GM23248 (cell line): ENCODE measurements at places on chromosomes 16 and 17. TPM values are rescaled to one million over a fixed set of nuclear protein-coding genes. Genes with fewer than 3 reads are reported as not detected.

- H3K4me1 ChIP-seq = peaks cover 16% of the 10 kb centered on the region
- DNase-seq = no peak
- H3K36me3 ChIP-seq = no peaks in the 10 kb centered on the region
Observed at GRCh38 chr17:47907932-47908562, 12.0 kb downstream of the SP2 start.

Gene TOX3
- not detected in 2 replicates for total RNA-seq

- H3K27me3 ChIP-seq = no peaks in the 10 kb centered on the region
- H3K4me3 ChIP-seq = no peak overlapping the region
- peaks cover 4% of the 10 kb centered on the region; the same call in 1 of the 2 replicates for H3K36me3 ChIP-seq
- DNase-seq = no peak
Observed at GRCh38 chr16:87979352-87979751, 28.1 kb downstream of the BANP start.

DNA sequence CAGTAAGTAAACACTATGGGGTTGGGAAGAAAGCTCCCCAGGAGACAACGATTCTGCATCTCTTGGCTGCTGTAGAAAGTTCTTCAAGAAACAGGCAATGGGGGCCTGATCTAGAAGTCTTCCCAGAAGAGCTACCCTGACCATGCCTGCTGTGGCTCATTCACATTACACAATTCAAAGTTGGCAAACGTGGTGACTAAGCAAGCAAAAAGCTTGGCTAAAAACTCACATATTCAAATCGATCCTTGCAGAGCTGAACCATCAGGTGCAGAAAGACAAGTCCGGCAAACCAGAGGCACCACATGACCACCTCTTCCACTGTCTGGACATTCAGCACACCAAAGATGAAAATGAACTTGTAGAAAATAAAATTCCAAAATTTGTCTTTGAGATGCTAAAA is 16.1 kb downstream of the AMFR start:
- H3K36me3 ChIP-seq = peaks cover 41% of the 10 kb centered on the region
- DNase-seq = peak; percentile 75
- H3K4me3 ChIP-seq = no peak overlapping the region
- H3K27me3 ChIP-seq = no peaks in the 10 kb centered on the region
- H3K4me1 ChIP-seq = peaks cover 9% of the 10 kb centered on the region; the same call in 1 of the 2 replicates

DNA sequence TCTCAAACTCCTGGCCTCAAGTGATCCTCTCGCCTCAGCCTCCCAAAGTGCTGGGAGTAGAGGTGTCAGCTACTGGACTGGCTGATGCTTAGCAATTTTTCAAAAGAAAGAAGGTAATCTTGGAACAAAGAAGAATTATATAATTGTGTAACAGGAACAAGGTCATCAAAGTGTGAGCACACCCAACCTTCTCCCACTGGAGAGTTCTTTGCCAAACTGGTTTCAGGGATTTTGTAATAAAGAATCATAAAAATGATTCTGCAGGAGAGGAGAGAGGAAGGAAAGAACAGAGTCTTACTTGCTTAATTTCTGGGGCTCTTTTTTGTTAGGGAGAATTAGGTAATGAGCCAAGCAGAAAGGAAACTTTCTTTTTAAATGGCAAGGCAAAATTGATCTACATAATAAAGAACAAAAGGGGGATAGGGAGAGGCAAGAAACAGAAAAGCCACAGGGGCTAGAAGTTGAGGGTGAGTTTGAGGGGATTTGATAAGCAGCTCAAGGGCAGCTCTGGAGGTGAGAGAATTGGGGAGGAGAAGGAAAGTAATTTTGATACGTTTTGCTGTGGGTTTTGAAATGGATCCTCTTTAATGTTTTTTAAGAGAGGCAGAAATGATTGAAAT is 21.3 kb downstream of the CHD9NB start:
- H3K4me3 ChIP-seq = no peak overlapping the region
- no peaks in the 10 kb centered on the region for H3K36me3 ChIP-seq
- no peaks in the 10 kb centered on the region for H3K4me1 ChIP-seq
- DNase-seq = no peak
- H3K27ac ChIP-seq = no peak overlapping the region

- H3K27ac ChIP-seq = peak overlapping the region; percentile 71
- H3K36me3 ChIP-seq = no peaks in the 10 kb centered on the region
- H3K4me1 ChIP-seq = peaks cover 30% of the 10 kb centered on the region
- peak overlapping the region; percentile 97 for H3K4me3 ChIP-seq
- H3K27me3 ChIP-seq = no peaks in the 10 kb centered on the region
- peak; percentile 100 for DNase-seq
Observed at GRCh38 chr17:46193626-46194392, 580 bp upstream of the KANSL1 start.

Gene OR1F1
- total RNA-seq = 5.3 TPM in 1 of 2 replicates, not detected in the other

DNA sequence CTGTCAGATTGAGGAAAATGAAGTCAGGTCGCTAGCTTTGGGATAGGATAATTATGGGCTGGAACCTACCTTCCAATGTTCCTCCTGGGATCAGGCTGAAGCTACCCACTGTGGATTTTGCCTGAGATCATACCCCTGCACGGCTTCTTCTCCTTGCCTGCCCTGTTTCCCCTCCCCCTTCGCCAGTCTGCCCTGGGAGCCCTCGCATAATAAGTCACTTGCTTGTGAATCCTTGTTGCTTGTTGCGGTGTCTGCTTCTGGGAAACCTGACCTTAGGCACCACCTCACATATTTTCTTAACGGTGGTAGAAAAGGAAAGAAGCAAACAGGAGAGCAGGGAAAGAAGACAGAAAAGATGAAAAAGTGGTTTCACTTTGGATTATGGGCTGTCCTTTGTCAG is 13.3 kb upstream of the PMP22 start:
- peak overlapping the region; percentile 86 for H3K27ac ChIP-seq
- no peaks in the 10 kb centered on the region for H3K27me3 ChIP-seq
- DNase-seq = no peak
- no peaks in the 10 kb centered on the region for H3K36me3 ChIP-seq

Gene SUZ12
- 12.4 and 12.9 TPM in 2 replicates for total RNA-seq

DNA sequence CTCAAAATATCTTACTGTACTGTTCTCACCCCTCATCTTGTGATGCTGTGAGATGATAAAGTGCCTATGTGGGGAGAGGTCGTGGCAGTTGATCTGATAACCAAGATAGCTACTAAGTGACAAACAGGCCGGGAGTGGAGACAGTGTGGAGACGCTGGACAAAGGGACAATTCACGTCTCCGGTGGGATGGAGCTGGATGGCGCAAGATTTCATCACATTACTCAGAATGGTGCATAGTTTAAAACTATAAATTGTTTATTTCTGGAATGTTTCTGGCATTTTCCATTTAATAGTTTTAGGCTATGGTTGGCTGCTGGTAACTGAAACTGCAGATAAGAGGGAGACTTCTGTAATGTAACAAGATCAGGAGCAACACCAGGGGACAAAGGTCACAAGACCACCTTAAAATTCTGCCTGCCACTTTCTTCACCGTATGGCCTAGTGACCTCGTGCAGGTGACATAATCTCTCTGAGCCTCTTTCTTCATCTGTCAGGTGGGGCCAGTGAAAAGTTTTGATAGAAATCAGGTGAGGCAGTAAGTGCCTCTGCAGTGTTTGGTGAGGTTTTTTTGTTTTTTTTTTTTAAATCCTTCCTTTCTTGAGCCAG is 54.4 kb upstream of the LGALS9 start:
- no peaks in the 10 kb centered on the region for H3K36me3 ChIP-seq
- H3K27ac ChIP-seq = peak overlapping the region; percentile 47
- DNase-seq = peak; percentile 17
- H3K4me1 ChIP-seq = peaks cover 44% of the 10 kb centered on the region

Gene CCL17
- total RNA-seq = not detected in 2 replicates

- H3K36me3 ChIP-seq = no peaks in the 10 kb centered on the region
- no peak overlapping the region for H3K27ac ChIP-seq
- no peaks in the 10 kb centered on the region for H3K27me3 ChIP-seq
- DNase-seq = peak; percentile 51
- H3K4me1 ChIP-seq = peaks cover 21% of the 10 kb centered on the region
Observed at GRCh38 chr16:4016658-4017057, 99.6 kb downstream of the ADCY9 start.

Gene PRSS33
- total RNA-seq = not detected in 2 replicates

Gene CCDC200
- not detected in 2 replicates for total RNA-seq

- peak overlapping the region; percentile 76 for H3K4me3 ChIP-seq
- DNase-seq = peak; percentile 74
- H3K27me3 ChIP-seq = no peaks in the 10 kb centered on the region
Observed at GRCh38 chr17:83080858-83081683, 1.7 kb downstream of the METRNL start.

- no peak overlapping the region for H3K27ac ChIP-seq
- H3K27me3 ChIP-seq = no peaks in the 10 kb centered on the region
- no peak overlapping the region for H3K4me3 ChIP-seq
- H3K36me3 ChIP-seq = no peaks in the 10 kb centered on the region
- DNase-seq = no peak
Observed at GRCh38 chr17:17403899-17404576, 72.8 kb upstream of the MED9 start.

Gene PTGES3L
- total RNA-seq = not detected in 2 replicates

GRCh38 chr17:65742403-65743307 is 181.2 kb upstream of the AXIN2 start:
- H3K27me3 ChIP-seq = no peaks in the 10 kb centered on the region
- peaks cover 20% of the 10 kb centered on the region for H3K4me1 ChIP-seq
- peak overlapping the region; percentile 53 for H3K4me3 ChIP-seq
- peak overlapping the region; percentile 80 for H3K27ac ChIP-seq

GRCh38 chr16:70162041-70162451 is 11.5 kb upstream of the CLEC18C start:
- H3K27me3 ChIP-seq = no peaks in the 10 kb centered on the region
- no peak overlapping the region for H3K4me3 ChIP-seq
- peaks cover 12% of the 10 kb centered on the region for H3K4me1 ChIP-seq

GRCh38 chr17:50865060-50865867 is 890 bp downstream of the TOB1 start:
- H3K36me3 ChIP-seq = peaks cover 25% of the 10 kb centered on the region
- H3K4me3 ChIP-seq = peak overlapping the region; percentile 92
- DNase-seq = peak; percentile 76
- H3K4me1 ChIP-seq = peaks cover 32% of the 10 kb centered on the region

- H3K36me3 ChIP-seq = no peaks in the 10 kb centered on the region
- peak; percentile 79 for DNase-seq
- peaks cover 7% of the 10 kb centered on the region; the same call in 1 of the 2 replicates for H3K4me1 ChIP-seq
- H3K27ac ChIP-seq = no peak overlapping the region
- no peak overlapping the region for H3K4me3 ChIP-seq
Observed at GRCh38 chr17:49952209-49952911, 16.6 kb upstream of the DLX4 start.

GRCh38 chr16:75206749-75207451 is at the start of gene CTRB2:
CTRB2 (minus strand) TSS chr16:75207161; CDS start chr16:75207141, 20 bp downstream.
- DNase-seq = no peak
- H3K36me3 ChIP-seq = no peaks in the 10 kb centered on the region
- no peaks in the 10 kb centered on the region for H3K27me3 ChIP-seq
- no peaks in the 10 kb centered on the region for H3K4me1 ChIP-seq
- no peak within 1 kb of the TSS for H3K27ac ChIP-seq

Gene NPIPA8
- total RNA-seq = 12.6 TPM in 1 of 2 replicates, not detected in the other

Gene SHCBP1
- total RNA-seq = 17.1 and 23.3 TPM in 2 replicates

Gene CAVIN1
- total RNA-seq = 1,074 and 1,102 TPM in 2 replicates
